NCI-H526 treated with DMSO at 0.1 percent for 48 hours (cell line): ENCODE measurements at places on chromosomes 1 and 21.

DNA sequence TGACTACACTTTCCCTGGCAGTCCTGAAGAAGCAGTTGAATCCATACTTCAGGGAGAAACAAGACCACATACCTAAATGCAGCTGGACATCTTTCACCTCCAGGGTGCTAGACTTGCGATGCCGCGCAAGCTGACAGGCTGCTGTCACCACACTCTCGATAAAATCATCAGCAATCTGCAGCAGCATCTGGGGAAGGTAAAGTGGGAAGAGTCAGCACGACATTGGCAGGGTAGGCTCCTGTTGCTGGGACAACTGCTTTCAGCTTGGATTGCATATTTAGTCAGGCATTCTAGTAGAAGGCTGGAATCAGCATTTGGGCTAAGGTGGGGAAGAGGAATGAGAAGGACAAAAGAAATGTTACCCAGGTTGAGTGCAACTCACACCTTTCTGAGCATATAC is 21.1 kb downstream of the RAB42 start:
- no peak for DNase-seq

GRCh38 chr1:182527680-182528079 is 61.4 kb downstream of the RNASEL start:
- DNase-seq, result no peak

DNA sequence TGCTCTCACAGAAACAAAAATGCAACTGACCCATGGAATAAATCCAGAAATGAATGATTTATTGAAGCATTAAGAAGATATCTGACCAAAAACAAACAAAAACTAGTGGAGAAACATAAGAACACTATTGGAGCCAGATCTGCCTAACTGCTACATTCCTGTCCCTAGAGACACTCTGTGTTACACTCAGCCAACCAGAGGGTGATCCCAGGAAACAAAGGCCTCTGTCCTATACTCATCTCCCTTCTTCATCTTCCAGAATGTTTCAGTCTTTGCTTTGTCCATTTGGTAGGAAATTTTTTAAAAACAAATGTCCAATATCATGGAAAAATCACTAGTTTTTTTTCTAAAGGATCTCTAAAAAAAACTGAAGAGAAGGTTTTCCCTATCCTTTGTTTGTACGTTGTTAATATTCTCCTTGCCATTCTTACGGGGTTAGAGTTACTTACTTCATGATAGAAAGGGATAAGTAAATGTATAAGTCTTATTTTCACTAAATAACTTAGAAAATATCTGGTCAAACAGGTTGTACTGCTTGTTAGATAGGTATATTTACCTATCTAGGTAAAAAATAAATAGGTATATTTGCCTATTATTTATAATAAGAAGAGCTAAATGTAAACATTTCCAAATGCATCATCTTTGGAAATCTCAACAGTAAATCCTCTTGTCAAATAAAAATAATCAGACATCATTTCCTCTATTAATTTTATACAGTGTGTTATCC is 59.1 kb downstream of the NME7 start:
- DNase-seq, result no peak

DNA sequence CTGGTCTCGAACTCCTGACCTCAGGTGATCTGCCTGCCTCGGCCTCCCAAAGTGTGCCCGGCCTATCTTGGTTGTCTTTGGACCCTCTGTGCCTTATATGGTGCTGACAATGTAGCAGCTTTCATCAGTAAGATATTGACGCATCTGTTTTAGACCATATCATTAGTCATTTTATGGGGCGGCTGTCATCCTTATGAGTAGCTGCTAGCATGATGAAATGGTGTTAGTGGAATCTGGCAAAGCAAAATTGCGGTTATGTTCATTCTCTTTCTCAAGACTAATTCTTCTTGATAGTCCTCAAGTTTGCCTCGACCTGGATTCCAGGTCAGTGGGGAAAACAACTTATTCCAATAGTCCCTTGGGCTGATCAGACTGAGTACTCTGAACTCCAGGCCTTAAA is 199.9 kb downstream of the PRDM2 start:
- no peak for DNase-seq

GRCh38 chr1:191582169-191582568 is 576.1 kb upstream of the RGS18 start:
- no peak for DNase-seq

GRCh38 chr21:39657091-39657689 is 44.5 kb downstream of the B3GALT5 start:
- no peak for DNase-seq

- no peak for DNase-seq
Measured at GRCh38 chr1:111948209-111949171, 41.0 kb downstream of the KCND3 start.

DNA sequence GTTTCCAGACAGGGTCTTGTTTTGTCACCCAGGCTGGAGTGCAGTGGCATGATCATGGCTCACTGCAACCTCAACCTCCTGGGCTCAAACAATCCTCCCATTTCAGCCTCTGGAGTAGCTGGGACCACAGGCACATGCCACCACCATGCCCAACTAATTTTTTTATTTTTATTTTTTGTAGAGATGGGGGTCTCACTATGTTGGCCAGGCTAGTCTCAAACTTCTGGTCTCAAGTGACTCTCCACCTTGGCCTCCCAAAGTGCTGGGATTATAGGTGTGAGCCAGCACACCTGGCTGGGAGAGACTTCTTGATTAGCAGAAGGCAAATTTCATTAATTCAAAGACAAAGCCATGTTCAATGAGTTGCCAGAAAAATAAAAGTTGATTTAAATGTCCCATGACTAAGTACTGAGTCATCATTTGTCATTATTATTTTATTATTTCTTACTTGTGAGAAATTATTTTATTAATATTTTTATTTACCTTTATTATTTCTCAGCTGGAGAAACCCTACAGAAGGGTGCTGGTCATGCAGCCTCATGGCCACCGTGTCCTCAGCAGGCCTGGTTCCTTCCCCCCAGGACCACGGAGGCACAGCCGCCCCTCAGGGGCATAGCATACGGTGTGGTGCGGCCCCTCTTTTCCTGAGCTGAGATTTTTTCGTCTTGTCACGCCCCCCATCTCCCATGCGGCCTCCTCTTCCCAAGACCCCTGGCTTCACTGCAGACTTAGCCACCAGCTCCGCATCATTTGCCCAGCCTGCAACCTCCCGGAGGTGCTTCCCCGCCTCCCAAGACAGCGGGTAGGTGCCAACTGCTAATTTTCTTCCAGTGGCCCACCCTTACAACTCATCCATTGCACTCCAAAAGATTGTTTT is 55.3 kb upstream of the SIM2 start:
- DNase-seq, result no peak

DNA sequence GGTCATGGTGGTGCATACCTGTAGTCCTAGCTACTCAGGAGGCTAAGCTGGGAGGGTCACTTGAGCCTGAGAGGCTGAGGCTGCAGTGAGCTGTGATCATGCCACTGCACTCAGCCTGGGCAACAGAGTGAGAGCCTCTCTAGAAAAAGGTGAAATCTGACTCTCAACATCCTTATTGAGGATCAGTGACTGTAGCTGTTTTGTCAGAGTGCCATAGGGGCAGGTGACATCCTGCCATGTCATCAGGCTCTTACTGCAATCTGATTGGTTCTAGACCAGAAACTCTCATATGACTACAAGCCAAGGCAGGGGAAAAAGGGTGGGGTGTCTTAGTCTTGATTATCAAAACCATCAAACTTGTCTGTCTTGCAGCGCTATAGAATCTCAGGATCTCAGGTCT is 62.8 kb upstream of the NGF start:
- DNase-seq, result no peak

DNA sequence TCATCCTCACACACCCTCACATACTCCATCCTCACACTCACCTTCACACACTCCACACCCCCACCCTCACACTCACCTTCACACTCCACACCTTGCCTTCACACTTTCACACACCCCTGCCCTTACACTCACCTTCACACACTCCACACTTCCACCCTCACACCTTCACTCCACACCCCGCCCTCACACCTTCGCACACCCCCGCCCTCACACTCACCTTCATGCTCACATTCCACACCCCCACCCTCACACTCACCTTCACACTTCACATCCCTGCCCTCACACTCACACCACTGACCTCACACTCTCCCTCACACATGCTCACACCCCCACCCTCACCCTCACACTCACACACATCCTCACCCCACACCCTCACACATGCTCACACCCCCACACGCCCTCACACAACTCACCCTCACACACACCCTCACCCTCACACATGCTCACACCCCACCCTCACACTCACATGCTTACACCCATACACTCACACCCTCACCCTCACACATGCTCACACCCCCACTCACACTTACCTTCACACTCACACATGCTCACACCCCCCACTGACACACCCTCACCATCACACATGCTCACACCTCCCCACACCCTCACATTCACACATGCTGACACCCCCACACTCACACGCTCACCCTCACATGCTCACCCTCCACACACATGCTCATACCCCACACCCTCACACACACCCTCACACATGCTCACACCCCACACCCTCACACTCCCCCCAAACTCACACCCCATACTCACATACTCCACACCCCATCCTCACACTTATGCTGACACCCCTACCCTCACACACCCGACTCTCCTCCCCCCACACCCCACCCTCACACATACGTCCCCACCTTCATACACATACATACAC is 44.5 kb upstream of the EDN2 start:
- DNase-seq, result no peak

DNA sequence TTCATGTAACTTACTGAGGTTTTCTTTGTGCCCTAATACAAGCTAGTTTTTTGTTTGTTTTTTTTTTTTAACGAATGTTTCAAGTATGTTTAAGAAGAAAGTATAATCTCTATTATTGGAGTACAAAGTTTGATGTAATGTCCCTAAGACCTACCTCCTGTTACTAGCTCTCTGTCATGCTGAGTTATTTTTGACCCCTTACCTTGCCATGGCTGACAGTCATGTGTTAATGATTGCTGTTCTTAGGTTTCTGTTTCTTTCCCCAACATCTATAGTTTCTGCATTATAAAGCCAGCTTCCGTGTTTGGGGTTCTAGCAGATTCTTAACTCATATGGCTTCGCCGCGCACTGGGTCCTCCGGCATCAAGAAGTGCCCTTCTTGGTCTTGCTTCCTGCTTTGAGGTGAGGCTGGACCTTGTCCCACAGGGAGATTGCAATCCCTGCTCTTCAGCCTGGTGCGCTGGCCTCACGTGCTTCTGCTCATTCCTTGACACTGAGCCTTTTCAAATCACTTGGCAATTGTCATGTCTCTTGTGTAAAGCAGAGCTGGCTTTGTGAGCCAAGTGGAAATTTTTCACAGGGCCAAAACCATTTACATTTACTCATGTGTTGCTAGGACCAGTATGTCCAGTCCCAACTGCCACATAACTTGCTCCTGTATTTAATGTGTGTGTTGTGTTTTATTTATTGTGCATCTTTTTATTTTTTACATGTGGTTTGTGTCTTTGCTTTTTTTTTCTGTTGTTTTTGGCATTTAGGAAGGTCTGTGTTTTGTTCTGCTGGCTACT is 135.0 kb upstream of the COL6A1 start:
- DNase-seq, result no peak

GRCh38 chr1:109630081-109630897 is 10.7 kb downstream of the AMPD2 start:
- DNase-seq, result no peak

DNA sequence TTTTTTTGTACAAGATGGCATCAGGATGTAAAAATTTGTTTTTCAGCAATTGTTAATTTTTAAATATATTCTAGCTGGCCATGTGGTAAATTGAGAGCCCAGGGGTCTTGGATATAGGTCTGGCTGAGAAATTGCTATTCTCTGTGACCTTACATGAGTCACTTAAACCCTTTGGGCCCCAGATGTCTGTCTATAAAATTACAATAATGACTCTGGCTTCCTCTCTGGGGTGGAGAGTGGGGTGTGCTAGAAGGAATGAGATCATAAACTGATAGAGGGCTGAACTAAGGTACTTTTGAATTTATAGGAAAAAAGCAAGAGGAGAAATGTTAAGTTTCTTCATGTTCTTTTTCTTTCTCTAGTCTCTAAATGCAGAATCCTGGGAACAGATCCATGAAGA is 12.4 kb upstream of the TCHH start:
- no peak for DNase-seq

DNA sequence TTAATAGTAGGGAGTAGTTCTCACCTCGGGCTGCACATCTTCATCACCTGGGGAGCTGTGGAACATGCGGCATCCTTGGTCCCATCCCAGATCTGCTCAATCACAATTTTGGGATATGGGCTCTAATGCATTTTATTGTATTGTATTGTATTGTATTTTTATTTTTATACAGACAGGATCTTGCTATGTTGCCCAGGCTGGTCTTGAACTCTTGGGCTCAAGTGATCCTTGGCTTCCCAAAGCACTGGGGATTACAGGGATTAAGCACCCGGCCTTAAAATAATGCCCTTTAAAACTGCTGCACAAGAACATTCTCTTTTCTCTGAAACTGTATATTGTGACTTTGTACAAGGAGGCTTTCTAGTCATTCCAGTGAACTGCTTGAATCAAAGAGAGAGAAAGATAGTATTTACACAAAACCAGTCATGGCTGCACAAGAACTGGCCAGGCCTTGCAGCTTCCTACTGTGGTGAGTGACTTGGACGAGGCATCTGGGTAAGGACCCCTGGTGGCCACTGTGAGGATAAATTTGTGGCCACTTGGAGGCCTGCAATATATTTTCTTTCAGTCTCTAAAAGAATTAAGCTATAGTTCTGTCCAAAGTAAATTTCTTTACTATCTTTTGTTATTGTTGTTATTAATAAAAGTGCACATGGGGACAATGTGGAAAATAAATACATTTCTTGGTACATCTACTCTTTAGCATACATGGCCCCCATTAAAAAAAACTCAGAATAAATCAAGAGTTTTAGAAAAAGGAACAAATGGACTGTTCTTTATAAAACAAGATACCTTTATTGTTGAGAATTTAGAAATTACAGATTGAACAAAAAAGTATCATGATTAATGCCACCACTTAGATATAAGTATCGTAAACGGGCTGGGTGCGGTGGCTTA is 48.0 kb downstream of the TBCE start:
- DNase-seq, result peak; percentile 30

- DNase-seq, result no peak
Measured at GRCh38 chr1:118739501-118739900, 248.6 kb downstream of the TBX15 start.

DNA sequence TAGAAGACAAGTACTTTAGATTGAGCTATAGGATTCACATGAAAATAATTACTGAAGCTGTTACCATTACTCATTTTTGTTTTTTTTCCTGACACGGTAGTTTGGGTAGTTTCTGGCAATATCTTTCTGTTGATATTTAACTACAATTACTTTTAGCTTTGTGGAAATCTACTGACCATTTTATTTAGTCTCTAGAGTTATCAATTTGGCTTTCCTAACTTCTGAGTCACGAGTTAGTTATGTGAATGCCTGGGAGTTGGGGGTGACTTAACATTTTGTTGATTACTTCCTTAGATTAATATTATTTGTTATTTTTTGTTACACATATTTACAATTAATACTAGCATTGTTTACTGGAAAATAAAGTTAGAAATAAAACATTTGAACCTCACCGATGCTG is 160.6 kb downstream of the HMCN1 start:
- no peak for DNase-seq
